Suppressor macrophage treated with lipopolysaccharide for 4 hours (primary cell): ENCODE measurements at places on chromosomes 7 and 10.

- DNase-seq, result no peak
Measured at GRCh38 chr7:30817371-30817767, 46.2 kb downstream of the MINDY4 start.

GRCh38 chr7:42105554-42106358, 131.3 kb downstream of the GLI3 start:
- no peak for DNase-seq

GRCh38 chr10:121804460-121804859, 123.4 kb downstream of the ATE1 start:
- DNase-seq, result no peak

DNA sequence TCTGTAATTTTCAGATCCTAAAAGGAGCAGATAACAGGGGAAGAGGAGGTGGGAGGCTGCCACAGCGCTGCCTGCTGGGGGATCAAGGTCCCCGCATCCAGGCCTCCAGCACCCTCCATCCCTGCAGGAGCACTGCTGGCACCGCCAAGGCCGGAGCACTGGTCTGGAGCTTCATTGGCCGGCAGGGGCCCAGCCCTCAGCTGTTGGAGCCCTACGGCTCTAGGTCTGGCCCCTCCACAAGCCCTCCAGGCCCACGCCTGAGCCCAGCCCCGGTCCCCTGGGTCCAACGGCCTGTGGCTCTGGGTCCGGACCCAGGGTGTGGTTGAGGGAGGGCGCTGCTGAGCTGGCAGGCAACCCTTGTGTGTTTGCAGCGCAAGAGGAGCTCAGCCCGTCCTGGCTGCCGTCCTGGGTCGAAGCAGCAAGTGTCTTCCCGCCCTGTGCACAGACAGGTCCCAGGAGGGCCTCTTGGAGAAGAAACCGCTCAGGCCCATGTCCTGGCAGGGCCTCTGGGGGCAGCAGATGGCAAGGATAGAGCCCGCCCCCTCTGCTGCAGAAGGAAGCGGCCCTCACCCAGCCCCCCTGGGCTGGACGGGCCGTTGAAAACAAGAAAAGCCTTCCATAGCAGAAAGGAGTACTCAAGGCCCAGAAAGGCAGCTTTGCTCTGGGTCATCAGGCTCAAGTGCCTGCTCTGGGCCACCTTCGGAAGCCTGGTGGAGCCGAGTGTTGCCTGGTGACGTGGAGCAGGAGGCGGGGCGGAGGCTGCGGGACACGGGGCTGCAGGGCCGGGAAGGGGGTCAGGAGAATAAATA, 54.3 kb upstream of the TNRC18 start:
- peak; percentile 53 for DNase-seq

DNA sequence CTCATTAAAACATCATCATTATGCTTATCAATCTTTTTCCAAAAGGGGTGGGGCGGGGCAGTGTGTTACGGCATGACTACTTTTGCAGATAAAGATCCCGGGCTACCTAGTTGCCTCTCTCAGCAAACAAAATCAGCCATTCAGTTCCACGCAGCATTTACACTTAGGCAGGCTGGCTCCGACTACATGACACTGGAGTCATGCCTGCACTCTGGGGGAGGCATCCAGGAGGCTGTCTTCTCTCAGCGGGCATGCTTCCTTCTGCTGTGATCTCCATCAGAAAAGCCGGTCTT, 193.9 kb upstream of the TCF7L2 start:
- DNase-seq, result no peak

DNA sequence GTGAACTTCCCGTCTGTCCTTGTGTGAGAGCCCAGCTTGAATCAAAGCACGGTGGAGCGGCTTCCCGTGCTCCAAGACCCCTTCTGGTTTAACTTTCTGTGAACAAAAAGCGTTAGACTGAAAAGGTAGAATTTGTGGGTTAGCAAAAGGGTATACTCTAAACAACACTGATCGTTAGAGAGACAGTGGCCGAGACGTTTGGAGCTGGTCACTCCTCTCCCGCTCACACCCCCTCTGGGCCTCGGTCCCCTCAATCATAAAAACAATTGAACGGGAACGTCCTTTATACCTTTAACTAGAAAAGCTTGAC, 502 bp downstream of the PRKRIP1 start:
- no peak for DNase-seq

DNA sequence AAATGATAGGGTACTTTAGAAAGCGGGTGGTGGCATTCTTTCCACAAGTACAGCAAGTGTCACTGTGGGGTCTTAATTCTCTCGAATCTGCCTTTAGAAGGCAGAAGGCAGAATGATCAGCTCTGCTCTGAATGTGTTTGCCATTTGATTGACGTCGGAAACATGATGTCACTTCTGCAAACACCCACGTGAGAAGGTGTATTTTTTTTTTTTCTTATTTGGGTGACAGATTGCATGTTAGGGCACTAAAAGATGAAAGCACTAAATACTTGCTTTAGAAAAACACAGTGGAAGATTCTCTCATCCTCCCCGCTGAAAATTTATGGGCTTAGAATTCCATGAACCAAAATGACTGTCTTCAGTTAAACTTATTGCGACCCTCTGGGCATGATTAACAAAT, 150.2 kb downstream of the TCF7L2 start:
- DNase-seq, result no peak

GRCh38 chr10:96743988-96744585, 23.8 kb upstream of the PIK3AP1 start:
- peak; percentile 39 for DNase-seq

- no peak for DNase-seq
Measured at GRCh38 chr7:36117203-36117840, 35.7 kb upstream of the EEPD1 start.

DNA sequence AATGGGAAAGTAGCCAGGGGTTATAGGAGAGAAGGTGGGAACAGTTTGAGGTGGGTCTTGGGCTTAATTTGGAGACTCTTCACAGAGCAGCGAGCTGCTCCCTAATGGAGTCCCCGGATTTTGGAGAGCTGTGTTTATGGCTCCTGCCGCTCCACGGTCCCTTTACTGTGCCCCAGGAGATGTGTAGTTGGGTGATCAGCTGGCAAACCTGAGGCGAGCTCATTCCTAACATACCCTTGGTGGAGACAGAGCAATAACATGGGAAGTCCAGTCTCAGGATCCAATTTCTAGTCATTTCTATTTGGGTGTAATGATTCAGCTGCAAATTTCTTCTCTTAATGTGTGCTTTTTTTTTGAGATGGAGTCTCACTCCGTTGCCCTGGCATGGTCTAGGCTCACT, 1.5 kb downstream of the GARIN1A start:
- no peak for DNase-seq

- DNase-seq, result no peak
Measured at GRCh38 chr10:74077416-74077815, 73.2 kb downstream of the AP3M1 start.
